ENCODE measurements at places on chromosomes 3 and 15.

DNA sequence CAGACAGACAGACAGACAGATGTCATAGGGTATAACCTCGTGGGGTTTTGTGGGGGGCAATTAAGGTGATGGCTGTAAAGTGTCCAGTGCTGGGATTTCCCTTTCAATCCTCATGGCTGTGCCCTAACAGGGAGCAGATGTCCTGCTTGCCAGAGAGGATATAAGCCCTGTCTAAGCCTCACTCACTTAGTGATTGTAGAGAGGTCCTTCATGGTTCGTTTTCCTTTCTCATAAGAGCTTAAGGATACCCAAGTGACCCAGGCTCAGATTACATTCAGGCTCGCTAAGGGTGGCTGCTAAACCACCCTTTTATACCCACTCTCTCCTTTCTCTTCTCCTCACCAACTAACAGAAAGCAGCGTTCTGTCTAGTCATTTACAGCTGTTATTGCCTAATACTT is 19.2 kb downstream of the LYSMD2 start:
- no peak for DNase-seq

GRCh38 chr3:123870033-123870432 is 14.1 kb downstream of the MYLK start:
- no peak for DNase-seq

- no peak for DNase-seq
Measured at GRCh38 chr3:84141571-84141970, 817.2 kb upstream of the CADM2 start.

GRCh38 chr15:57596978-57597377 is 5.3 kb downstream of the MYZAP start:
- DNase-seq = no peak
